ENCODE measurements at places on chromosomes 6 and 20.

GRCh38 chr20:36658300-36658699, 12.3 kb upstream of the SLA2 start:
- no peak for DNase-seq

- DNase-seq = no peak
Observed at GRCh38 chr6:87161299-87161698, 5.9 kb downstream of the ZNF292 start.

GRCh38 chr20:18166241-18166881, 28.7 kb downstream of the KAT14 start:
- no peak for DNase-seq

DNA sequence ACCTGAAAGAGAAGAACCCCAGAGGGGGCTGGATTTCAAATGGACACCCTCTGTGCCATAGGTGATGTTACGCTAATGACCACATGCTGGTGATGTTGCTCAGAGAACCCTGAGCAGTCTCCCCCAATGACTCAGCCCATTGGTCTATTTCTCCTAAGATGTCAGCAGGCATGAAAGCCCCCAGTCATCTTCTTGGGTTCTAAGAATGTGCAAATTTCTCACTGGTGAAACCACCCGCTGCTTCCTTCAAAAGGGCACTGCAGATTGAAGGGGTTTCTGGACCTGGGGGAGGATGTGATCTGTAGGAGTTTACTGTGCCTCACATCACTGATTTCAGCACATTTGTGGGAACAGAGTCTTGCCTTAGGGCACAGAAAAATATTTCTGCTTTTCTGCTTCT, 298.4 kb upstream of the MOCS1 start:
- no peak for DNase-seq

DNA sequence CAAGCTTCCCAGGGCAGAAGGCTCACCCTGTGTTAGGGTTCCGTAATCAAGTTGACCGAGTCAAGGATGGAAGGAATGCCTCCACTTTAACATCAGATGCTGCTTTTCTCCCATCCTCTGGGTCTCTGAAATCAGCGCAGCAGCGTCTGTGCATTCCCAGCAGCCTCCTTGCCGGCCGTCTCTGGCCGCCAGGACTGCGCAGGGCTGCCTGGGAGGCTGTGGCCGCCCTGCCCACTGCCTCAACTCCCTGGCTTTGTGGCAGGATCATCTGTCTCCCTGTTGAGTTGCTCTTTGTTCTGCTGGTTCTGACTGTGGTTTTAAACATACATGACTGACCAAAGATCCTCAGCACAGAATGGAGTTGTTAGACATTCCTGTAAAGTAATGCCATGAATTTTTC, 56.5 kb downstream of the DLL1 start:
- no peak for DNase-seq

- no peak for DNase-seq
Observed at GRCh38 chr6:100194535-100194934, 200.5 kb upstream of the MCHR2 start.

DNA sequence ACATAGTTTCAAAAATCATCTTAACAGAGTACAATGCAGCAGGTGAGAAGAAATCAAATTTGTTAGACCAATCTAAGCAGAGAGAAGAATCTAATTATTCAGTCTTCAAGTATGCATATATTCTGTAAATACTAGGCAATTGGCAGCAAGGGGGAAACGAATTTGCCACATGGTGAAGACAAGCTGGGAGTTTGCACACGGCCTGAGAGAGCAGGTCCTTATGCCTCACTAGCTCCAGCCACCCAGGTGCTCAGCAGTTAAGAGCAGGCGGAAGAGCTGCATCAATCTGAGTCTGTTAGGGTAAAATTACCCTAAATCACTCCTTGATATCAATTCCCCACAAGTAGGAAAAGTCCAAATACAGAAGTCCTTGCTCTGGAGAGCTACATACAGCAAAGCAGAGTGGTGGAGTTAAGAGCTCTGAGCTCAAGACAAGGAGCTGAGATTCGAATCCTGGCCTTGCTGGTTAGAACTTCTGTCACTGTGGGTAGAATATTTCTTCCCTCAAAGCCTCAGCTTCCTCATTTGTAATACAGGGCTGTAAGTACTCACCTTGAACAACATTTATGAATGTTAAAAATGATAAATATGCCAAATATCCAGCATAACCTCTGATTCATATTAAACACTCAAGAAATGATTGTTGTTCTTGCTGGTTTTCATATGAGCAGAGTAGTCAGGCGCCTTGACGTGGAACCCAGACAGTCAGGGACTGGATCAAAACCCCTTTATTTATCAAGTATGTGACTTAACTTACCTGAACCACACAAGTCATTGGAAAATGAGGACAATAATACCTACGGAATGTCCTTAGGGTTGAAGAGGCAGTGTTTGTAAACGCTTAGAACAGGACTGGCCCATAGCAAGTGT, 444.2 kb downstream of the CDH26 start:
- DNase-seq = no peak

DNA sequence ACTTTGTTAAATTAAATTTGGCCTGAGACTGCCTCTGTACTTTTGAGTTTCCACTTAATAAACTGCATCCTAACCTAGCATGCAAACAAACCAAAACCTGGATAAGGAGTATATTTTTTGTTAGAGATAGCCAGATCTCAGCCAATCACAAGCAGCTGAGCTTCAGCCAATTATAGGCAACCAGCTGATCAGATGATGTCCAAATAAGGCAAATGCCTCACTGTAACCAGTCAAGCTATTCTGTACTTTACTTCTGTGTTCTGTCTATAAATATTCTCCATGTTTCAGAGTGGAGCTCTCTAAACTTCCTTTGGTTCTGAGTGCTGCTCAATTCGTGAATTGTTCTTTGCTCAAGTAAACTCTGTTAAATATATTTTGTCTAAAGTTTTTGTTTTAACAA, 194.6 kb upstream of the RGS17 start:
- DNase-seq = no peak

DNA sequence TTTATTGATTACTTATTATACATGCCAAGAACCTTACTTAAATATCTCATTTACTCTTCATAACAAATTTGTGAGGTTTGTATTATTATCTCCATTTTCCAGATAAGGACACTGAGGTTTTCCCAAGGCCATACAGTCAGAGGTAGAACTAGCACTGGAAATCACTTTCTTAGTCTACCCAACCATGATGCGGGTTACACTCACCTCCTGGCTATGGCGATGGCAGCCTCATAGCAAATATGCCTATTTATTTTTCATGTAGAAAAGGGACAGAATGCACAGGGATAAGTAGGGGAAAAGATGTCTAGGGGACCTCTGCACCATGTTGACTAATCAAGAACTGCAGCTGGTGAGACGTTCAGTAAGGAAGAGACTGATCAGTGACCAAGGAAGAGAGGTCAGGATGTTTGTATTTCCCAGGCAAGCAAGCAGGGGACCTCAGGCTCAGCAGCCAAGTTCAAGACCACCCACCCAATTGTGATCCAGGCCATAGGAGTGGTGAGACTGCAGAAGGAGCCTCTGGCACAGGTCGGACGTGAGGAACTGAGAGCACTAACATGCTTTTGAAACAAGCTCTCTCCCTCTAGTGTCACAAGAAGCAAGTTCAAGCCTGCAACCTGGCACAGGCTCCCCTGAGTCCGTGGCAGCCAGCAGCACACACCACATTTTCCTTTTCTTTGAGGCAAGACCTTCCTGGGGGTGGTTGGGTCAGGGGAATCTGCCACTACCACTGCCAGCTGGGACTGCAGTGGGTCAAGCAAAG, 97.8 kb downstream of the GMPR start:
- DNase-seq = no peak

- no peak for DNase-seq
Observed at GRCh38 chr6:8904754-8905153, 469.4 kb upstream of the SLC35B3 start.

Measured in stimulated activated CD4-positive, alpha-beta T cell treated with anti-CD3 and anti-CD28 coated beads, Interleukin-15, amount 100 ng/mL, for 1 hour (primary cell).